Chondrocyte (in vitro differentiated cells): ENCODE measurements at places on chromosomes 16 and 17.

DNA sequence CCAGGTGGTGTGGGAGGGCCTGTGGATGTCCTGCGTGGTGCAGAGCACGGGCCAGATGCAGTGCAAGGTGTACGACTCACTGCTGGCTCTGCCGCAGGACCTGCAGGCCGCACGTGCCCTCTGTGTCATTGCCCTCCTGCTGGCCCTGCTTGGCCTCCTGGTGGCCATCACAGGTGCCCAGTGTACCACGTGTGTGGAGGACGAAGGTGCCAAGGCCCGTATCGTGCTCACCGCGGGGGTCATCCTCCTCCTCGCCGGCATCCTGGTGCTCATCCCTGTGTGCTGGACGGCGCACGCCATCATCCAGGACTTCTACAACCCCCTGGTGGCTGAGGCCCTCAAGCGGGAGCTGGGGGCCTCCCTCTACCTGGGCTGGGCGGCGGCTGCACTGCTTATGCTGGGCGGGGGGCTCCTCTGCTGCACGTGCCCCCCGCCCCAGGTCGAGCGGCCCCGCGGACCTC is 798 bp downstream of the CLDN9 start:
- DNase-seq: no peak
- peaks cover 14% of the 10 kb centered on the region for H3K27me3 ChIP-seq
- no peak overlapping the region for H3K4me3 ChIP-seq
- no peaks in the 10 kb centered on the region for H3K36me3 ChIP-seq
- no peaks in the 10 kb centered on the region for H3K4me1 ChIP-seq
- no peak overlapping the region for H3K27ac ChIP-seq

GRCh38 chr17:1735834-1736347 is 6.8 kb upstream of the SERPINF2 start:
- no peak overlapping the region for H3K4me3 ChIP-seq
- no peak for DNase-seq
- no peaks in the 10 kb centered on the region for H3K27me3 ChIP-seq
- H3K36me3 ChIP-seq: peaks cover 7% of the 10 kb centered on the region

- H3K27ac ChIP-seq: peak overlapping the region; percentile 9
- DNase-seq: no peak
- H3K36me3 ChIP-seq: no peaks in the 10 kb centered on the region
- peaks cover 16% of the 10 kb centered on the region for H3K4me1 ChIP-seq
- H3K4me3 ChIP-seq: no peak overlapping the region
Measured at GRCh38 chr16:68784226-68784625, 47.1 kb downstream of the CDH1 start.

DNA sequence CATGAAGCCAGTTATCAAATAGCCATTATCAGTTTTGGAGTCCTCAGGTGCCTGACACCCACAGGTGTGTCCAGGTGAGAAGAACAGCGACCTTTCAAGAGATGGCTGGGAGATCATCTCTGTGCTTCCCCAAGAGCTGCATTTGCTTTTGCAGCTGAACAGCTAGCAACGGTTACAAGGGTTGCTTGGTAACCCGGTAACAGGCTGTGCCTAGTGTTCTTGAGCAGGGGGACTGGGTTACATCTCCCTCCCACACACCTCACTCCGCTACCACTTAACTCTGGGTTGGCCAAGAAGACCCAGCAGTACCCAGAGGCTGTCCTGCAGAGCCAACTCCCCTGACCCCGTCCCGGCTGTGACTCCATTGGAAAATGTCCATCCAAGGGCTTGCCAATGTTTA is 147.0 kb downstream of the SLC39A11 start:
- peaks cover 9% of the 10 kb centered on the region for H3K4me1 ChIP-seq
- no peak for DNase-seq
- no peak overlapping the region for H3K4me3 ChIP-seq

DNA sequence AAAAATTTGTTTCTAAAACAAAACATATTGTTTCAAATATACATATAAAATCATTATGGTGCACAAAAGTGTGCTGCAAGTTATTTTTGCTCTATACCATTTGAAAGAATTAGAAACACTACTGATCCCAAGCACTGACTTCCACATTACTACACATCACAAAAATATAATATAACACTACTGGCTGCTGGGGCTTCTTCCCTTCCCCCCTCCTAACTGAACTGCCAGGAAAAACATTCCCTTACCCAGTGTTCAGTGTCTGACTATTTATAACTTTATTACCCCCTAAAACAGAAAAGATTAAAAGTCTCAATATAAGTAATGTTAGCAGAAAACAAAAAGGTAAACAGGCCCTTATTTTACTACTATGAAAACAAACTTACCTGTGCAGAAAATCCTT is 36.9 kb downstream of the GPATCH8 start:
- no peak overlapping the region for H3K4me3 ChIP-seq
- no peaks in the 10 kb centered on the region for H3K27me3 ChIP-seq
- DNase-seq: no peak
